ENCODE measurements at places on chromosomes 5 and 9. TPM values are rescaled to one million over a fixed set of nuclear protein-coding genes. Genes with fewer than 3 reads are reported as not detected.
A peak's percentile ranks its signal among the peaks of the same experiment; 100 is the strongest.

- H3K4me3 ChIP-seq = no peak overlapping the region
- no peaks in the 10 kb centered on the region for H3K36me3 ChIP-seq
- no peak for DNase-seq
- no peaks in the 10 kb centered on the region for H3K4me1 ChIP-seq
- no peaks in the 10 kb centered on the region for H3K27me3 ChIP-seq
- H3K27ac ChIP-seq = no peak overlapping the region
Observed at GRCh38 chr9:22401671-22402070, 45.0 kb upstream of the DMRTA1 start.

DNA sequence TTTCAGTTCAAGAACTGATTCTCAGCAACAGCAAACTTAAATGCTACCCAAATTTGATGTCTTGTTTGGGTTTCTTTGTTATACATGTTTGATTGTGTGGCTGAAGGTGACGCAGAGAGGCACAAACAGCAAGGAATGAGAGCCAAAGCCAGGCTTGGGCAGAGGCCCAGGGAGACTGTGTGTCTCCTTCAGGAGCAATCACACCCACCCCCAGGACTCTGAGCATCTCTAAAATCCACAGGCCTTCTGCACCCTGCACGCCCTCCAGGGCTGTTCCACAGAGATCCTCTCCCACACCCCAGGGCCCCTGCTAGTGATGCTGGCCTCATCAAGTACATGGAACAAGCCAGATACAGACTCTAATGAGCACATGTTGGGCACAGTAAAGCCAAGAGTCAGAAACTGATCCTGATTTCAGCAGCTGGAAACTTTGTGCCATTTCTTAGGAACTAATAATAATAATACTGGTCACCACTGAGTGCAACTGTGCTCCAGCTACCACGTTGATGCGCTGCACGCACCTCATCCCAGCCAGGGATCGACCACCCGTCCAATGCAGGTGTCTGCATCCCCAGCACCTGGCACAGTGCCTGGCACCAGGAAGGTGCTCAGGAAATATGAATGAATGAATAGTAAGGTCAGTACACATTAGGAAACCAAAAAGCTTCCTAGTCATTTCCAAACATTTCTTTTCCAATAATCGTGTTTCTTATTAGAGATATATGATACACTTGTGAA, 54.6 kb upstream of the TCF7 start:
- H3K27me3 ChIP-seq = no peaks in the 10 kb centered on the region
- H3K27ac ChIP-seq = no peak overlapping the region
- no peaks in the 10 kb centered on the region for H3K36me3 ChIP-seq
- DNase-seq = no peak
- H3K4me1 ChIP-seq = no peaks in the 10 kb centered on the region

GRCh38 chr9:114895521-114895991, 34.8 kb downstream of the TNFSF8 start:
- peaks cover 26% of the 10 kb centered on the region for H3K4me1 ChIP-seq
- no peaks in the 10 kb centered on the region for H3K27me3 ChIP-seq
- no peak overlapping the region for H3K4me3 ChIP-seq
- no peak for DNase-seq

GRCh38 chr5:11467588-11467987, 436.7 kb downstream of the CTNND2 start:
- DNase-seq = no peak
- no peak overlapping the region for H3K4me3 ChIP-seq
- H3K4me1 ChIP-seq = no peaks in the 10 kb centered on the region
- no peak overlapping the region for H3K27ac ChIP-seq
- no peaks in the 10 kb centered on the region for H3K27me3 ChIP-seq
- H3K36me3 ChIP-seq = no peaks in the 10 kb centered on the region

DNA sequence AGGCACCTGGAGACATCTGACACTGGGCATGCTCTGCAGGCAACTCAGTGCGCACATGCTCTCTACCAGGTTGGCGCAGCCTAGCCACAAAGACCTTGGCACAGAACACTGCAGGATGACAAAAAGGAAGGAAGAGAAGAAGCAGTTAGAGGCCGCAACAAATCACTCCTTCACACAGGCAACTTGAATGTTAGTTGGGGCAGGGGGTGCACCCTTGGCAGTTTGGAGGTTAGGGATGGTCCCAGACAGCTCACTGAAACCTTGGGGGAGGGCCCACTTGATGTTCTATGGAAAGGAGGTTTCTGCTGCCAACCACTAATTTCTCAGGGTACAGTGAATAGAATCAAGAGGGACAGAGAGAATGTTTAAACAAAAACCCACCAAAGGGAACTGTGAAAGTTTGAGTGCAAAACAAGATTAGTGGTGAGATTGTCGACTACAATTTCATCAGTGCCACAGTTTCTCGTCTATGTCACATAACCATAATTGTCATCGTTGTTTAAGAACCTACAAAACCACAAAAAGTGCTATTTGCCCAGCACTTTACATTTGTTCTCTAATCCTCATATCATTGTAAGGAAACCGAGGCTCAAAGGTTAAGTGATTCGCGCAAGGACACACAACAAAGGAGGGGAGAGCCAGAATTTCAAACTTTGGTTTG, 48.7 kb downstream of the FBXW11 start:
- H3K4me1 ChIP-seq = peaks cover 63% of the 10 kb centered on the region
- H3K4me3 ChIP-seq = no peak overlapping the region
- no peaks in the 10 kb centered on the region for H3K36me3 ChIP-seq
- no peaks in the 10 kb centered on the region for H3K27me3 ChIP-seq
- DNase-seq = peak; percentile 35

GRCh38 chr5:42057254-42057690, 132.2 kb downstream of the FBXO4 start:
- no peaks in the 10 kb centered on the region for H3K27me3 ChIP-seq
- H3K4me1 ChIP-seq = no peaks in the 10 kb centered on the region
- peak; percentile 28 for DNase-seq
- no peak overlapping the region for H3K27ac ChIP-seq
- H3K36me3 ChIP-seq = no peaks in the 10 kb centered on the region
- H3K4me3 ChIP-seq = no peak overlapping the region

DNA sequence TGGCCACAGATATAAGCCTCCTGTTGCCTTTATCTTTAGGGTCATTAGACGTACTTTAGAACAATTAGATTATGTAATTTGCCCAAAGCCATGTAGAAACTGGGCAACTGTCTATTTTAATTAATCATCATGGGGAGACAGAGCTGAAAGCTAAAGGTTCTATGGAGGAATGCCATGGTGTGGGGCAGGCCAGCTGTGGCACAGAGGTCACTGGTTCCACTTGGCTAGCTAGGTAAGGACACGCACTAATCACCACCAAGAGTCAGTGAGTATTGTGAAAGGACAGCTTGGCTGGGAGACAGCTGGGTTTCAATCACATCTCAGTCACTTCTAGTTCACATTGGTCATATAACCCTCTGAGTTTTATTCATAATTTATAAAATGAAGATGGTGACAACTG, 81.7 kb downstream of the HMHB1 start:
- H3K4me3 ChIP-seq = no peak overlapping the region
- H3K27ac ChIP-seq = no peak overlapping the region
- H3K36me3 ChIP-seq = no peaks in the 10 kb centered on the region
- no peaks in the 10 kb centered on the region for H3K4me1 ChIP-seq
- DNase-seq = no peak

DNA sequence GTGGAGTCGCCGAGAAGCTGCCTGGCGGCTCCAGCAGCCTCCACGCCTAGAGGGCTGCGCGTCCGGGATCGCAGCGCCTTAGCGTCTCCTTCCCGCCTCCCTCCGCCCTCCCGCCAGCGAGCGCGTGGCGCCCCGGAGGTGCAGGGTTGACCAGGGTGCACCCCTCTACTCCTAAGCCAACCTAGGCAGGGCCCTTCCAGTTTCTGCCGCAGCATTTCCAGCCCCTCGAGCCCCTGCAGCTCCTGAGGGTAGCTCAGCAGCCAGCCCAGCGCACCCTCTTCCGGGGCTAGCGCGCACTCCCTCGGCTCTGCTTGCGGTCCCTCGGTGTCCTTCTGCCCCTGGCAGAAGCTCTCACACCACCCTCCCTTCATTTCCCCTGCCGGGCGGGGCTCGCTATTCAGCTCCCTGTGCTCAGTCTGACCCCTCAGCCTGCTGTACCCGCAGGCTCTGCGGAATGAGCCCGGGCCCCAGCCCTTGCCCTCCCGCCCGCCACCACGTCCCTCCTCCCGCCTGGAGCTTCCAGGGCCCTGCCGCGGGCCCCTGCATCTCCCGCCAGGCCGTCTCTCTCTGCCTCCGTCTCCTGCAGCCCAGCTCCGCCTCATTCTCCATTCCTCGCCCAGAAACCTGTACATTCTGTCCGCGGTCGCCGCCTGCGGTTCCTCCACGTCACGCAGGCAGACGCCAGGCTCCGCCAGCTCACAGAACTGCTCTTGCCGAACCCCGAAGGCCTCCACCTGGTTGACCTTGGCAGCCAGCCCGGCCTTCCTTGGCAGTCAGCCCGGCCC, 61.8 kb downstream of the SPATA31C2 start:
- peaks cover 6% of the 10 kb centered on the region for H3K4me1 ChIP-seq
- no peaks in the 10 kb centered on the region for H3K36me3 ChIP-seq
- H3K27ac ChIP-seq = no peak overlapping the region
- peak overlapping the region; percentile 52 for H3K4me3 ChIP-seq

KIF20A gene
- total RNA-seq = 66.8 TPM

DNA sequence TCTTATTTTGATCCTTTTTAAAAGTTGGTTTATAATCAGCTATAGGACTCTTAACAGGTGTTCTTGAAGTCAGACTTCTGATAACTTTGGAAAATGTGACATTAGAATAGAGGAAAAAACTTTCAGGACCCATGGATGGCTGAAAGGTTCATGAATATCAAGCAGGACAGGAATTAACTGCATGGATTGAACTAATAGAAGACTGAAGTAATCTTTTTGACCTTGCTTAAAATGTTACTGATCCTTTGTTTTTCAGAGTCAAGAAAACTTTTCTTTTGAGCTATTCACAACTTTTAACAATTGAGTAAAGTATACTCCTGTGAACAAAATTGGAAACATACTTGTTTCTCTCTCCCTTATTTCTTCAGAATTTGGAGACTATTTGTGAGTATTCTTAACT, 79.2 kb downstream of the PLK2 start:
- no peak for DNase-seq
- no peak overlapping the region for H3K27ac ChIP-seq
- no peaks in the 10 kb centered on the region for H3K27me3 ChIP-seq
- H3K36me3 ChIP-seq = no peaks in the 10 kb centered on the region

CNTLN gene
- total RNA-seq = 5.7 TPM

TAF1L gene
- total RNA-seq = not detected

MCC gene
- total RNA-seq = 3.0 TPM

TOMM5 gene
- total RNA-seq = 450 TPM

- no peaks in the 10 kb centered on the region for H3K4me1 ChIP-seq
- DNase-seq = no peak
- no peak overlapping the region for H3K27ac ChIP-seq
- H3K4me3 ChIP-seq = no peak overlapping the region
- no peaks in the 10 kb centered on the region for H3K36me3 ChIP-seq
Observed at GRCh38 chr5:111934511-111934910, 177.5 kb upstream of the NREP start.

- H3K4me3 ChIP-seq = no peak overlapping the region
- no peaks in the 10 kb centered on the region for H3K27me3 ChIP-seq
- peaks cover 33% of the 10 kb centered on the region for H3K4me1 ChIP-seq
- peaks cover 1% of the 10 kb centered on the region for H3K36me3 ChIP-seq
- DNase-seq = peak; percentile 20
Observed at GRCh38 chr5:81303563-81303962, 2.2 kb downstream of the ZCCHC9 start.

IFNK gene
- not detected for total RNA-seq

DNA sequence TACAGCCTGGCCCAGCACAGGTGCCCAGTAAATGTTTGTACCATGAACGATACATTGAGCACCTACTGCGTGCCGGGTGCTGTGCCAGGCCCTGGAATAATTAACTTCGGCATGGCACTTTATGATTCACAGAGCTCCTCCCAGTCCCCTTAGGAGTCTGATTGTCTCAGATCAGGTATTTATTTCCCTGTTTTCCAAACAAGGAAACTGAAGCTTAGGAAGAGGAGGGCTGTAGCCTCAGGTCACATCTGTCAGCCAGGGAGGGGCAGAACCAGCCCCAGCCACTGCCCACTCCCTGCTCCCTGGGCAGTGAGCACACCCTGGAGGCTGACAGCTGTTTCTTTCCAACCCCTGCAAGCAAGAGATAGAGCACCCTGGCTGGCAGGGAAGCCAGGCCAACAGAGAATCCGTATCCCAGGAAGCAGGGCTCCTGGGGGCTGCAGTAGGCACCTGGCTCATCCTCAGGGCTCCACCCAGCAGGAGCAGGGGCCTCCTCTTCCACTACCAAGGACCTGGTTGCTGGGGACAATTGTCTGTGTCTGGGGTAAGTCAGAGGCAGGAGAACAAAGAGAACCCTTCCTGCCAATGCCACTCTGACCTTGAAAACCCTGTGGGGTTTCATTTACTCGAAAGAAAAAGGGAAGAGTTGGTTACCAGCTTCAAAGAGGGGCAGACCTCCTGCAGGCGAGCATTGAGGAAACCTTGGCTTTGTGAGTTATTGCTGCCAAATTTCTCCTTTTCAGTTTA, 69.0 kb downstream of the DAB2IP start:
- peaks cover 6% of the 10 kb centered on the region for H3K4me1 ChIP-seq
- H3K27ac ChIP-seq = no peak overlapping the region
- no peaks in the 10 kb centered on the region for H3K36me3 ChIP-seq
- H3K4me3 ChIP-seq = no peak overlapping the region
- no peak for DNase-seq

PDZD2 gene
- total RNA-seq = not detected

PCDHGA3 gene
- total RNA-seq = not detected

DNA sequence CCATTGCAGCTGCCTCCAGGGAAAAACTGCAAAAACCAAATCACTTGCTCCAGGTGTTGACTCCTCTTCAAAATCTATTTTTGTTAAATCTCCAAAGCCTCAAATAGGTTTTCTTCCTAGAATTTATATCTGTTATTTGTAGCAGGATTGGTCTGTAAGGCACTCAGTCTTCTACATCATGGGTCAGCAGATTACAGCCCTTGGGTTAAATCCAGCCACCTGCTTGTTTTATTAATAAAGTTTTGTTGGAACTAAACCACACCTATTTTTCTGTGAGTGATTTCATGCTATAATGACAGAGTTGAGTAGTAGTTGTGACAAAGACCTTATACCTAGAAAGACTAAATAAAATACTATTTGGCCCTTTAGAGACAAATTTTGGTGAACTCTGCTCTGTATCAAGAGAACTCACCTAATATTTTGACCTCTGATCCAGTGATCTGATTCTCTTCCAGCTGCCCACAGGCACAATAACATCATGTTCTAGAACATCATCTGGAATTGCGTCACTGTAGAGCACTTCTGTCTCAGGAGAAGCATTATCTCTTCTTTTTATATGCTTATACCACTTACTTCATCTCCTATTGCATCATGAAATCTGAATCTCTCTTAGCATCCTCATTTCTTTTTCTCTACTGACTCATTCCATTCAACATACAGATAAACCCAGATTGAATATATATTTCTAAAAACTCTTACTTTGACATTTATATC, 130.1 kb downstream of the RPS23 start:
- H3K4me1 ChIP-seq = no peaks in the 10 kb centered on the region
- H3K36me3 ChIP-seq = no peaks in the 10 kb centered on the region
- no peak overlapping the region for H3K27ac ChIP-seq

Measured in HepG2 (cell line).